ENCODE measurements at places on chromosomes 7 and 10.
A peak's percentile ranks its signal among the peaks of the same experiment; 100 is the strongest.

DNA sequence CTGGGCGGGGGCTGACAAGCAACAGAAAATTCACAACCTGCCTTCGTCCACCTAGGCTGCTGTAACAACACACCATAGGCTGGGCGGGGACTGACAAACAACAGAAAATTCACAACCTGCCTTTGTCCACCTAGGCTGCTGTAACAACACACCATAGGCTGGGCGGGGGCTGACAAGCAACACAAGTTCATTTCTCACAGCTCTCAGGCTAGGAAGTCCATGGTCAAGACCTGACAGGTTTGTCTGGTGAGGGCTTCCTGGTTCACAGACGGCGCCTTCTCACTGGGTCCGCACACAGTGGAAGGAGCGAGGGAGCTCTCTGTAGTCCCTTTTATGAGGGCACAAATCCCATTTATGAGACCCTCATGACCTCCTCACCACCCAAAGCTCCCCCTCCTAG lies 52.2 kb downstream of the DIP2C start:
- DNase-seq = no peak
- H3K36me3 ChIP-seq = no peaks in the 10 kb centered on the region
- no peaks in the 10 kb centered on the region for H3K4me1 ChIP-seq
- H3K27ac ChIP-seq = no peak overlapping the region
- H3K27me3 ChIP-seq = peaks cover 29% of the 10 kb centered on the region

GRCh38 chr10:104559935-104560334 lies 81.2 kb upstream of the SORCS3 start:
- H3K27me3 ChIP-seq = peaks cover 19% of the 10 kb centered on the region
- no peaks in the 10 kb centered on the region for H3K36me3 ChIP-seq
- H3K27ac ChIP-seq = no peak overlapping the region
- no peaks in the 10 kb centered on the region for H3K4me1 ChIP-seq
- no peak overlapping the region for H3K4me3 ChIP-seq
- DNase-seq = no peak

DNA sequence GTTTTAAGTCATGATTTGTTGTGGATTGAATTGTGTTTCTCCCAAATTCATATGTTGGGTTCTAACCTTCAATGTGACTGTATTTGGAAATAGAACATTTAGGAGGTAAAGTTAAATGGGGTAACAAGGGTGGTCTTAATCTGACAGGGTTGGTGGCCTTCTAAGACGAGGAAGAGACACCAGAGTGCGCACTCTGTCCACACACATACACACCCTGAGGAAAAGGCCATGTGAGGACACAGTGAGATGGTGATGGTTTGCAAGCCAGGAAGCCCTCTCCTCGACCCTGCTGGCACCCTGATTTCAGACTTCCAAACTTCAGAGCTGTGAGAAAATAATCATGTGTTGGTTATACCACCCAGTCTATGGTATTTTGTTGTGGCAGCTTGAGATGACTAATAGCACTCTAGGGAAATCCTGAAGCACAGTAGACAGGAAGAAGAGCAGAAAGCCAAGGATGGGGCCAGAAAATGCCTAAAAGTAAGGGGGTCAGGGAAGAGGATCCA lies 28.0 kb upstream of the SEM1 start:
- no peaks in the 10 kb centered on the region for H3K36me3 ChIP-seq
- peaks cover 9% of the 10 kb centered on the region for H3K27me3 ChIP-seq
- no peak overlapping the region for H3K27ac ChIP-seq
- no peaks in the 10 kb centered on the region for H3K4me1 ChIP-seq
- DNase-seq = no peak
- no peak overlapping the region for H3K4me3 ChIP-seq

- no peak overlapping the region for H3K27ac ChIP-seq
- H3K36me3 ChIP-seq = no peaks in the 10 kb centered on the region
- DNase-seq = no peak
- no peaks in the 10 kb centered on the region for H3K4me1 ChIP-seq
These were observed 752.6 kb upstream of the PHF14 start for GRCh38 chr7:10221084-10221483.

DNA sequence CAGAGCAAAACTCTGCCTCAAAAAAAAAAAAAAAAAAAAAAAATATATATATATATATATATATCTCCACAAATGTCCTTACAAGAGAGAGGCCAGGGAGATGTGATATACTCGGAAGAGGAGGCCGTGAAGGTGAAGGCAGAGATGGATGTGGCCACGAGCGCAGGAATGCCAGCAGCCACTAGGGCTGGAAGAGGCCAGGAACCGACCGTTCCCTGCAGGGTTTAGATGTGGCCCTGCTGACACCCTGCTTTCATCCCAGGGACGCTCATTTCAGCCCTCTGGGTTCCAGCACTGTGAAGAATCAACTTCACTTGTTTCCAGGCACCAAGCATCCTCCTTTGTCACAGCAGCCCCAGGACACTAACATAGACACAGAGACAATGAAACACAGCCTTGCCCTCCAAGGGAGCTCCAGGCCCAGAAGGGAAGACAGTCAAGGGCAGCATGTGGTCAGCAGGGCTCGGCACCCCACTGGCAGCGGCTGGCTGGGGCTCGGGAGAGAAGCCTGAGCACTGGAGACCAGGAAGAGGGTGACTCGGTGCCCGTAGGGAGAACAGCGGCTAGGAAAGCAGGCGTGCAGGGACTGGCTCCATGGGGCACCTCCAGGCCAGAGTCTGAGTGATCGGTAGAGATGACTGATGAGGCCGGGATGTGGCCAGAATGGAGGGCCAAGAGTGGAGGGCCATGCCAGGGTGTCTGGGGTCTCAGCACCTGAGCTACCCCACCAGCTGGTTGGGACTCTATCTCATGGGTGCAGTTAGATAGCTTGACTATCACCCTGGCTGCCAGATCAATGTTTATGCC lies 7.6 kb downstream of the WDR86 start:
- peaks cover 13% of the 10 kb centered on the region for H3K4me1 ChIP-seq
- H3K4me3 ChIP-seq = no peak overlapping the region
- no peaks in the 10 kb centered on the region for H3K36me3 ChIP-seq
- no peak for DNase-seq
- peaks cover 10% of the 10 kb centered on the region for H3K27me3 ChIP-seq

DNA sequence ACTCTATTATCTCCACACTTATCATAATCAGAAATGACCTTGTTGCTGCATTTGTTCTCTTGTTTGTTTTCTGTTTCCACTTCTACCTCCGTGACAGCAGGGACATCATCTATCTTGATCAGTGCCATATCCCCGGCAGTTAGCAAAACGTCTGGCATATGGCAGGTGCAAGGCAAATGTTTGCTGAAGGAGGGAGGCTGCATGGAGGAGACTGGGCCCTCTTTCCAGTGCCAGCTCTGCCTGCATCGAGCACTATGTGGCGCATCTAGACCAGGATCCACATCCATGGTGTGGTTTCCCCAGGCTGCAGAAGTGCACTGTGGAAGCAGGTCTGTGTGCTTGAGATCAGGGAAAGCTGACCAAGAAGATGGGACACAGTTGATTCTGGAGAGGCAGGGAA lies 181.2 kb downstream of the KCNMA1 start:
- H3K27ac ChIP-seq = no peak overlapping the region
- peaks cover 10% of the 10 kb centered on the region for H3K27me3 ChIP-seq
- H3K36me3 ChIP-seq = no peaks in the 10 kb centered on the region

GRCh38 chr7:36216063-36216684 lies 63.1 kb downstream of the EEPD1 start:
- no peaks in the 10 kb centered on the region for H3K36me3 ChIP-seq
- H3K27me3 ChIP-seq = peaks cover 6% of the 10 kb centered on the region
- no peak overlapping the region for H3K27ac ChIP-seq

DNA sequence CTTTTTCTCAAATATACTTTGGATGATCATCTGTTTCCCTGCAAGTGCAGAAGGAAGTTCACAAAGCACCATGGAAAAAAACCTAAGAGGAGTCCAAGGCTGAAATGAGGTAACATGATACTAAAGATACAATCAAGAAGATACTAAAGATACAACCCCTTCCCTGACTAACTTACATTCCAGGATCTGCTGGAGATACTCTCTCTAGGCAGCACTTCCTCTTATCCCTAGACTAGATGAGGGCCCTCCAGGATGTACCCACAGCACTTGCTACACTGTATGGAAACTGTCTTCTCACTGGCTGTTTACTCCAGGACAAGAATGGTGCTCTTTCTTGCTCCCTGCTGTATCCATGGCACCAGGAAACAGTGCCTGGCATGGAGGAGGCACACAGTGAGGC lies 116.4 kb upstream of the NFE2L3 start:
- H3K27ac ChIP-seq = no peak overlapping the region
- no peaks in the 10 kb centered on the region for H3K4me1 ChIP-seq
- no peak overlapping the region for H3K4me3 ChIP-seq

DNA sequence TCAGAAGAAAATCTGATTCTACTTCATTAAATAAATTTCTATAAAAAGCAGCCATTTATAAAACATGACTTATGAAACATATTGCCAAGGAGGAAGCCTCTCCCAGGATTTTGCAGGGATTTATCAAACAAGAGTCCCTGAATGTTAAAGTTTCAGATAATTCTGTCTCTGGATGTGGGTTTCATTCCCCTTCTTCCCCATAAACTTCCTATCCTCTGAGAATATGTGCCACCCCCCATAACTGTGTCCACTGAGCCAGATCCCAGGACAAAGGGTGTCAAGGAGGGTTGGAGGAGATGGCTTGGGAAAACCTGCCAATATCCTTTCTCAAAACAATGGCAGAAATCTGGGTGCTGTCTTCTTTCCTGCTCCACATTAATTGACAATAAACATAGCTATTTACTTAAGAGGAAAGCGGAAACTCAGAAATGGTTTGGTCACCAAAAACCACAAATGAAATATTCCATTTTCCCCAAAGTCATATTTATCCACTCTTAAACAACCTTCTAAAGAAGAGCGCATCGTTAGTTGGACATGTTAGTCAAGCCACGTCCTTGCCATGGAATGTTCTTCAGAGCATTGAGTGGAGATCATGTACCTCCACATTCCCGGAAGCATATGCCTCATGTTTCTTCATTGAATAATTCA lies 54.3 kb upstream of the AKR1E2 start:
- H3K27me3 ChIP-seq = peaks cover 8% of the 10 kb centered on the region
- peaks cover 3% of the 10 kb centered on the region for H3K4me1 ChIP-seq
- no peaks in the 10 kb centered on the region for H3K36me3 ChIP-seq
- no peak overlapping the region for H3K27ac ChIP-seq
- H3K4me3 ChIP-seq = no peak overlapping the region

DNA sequence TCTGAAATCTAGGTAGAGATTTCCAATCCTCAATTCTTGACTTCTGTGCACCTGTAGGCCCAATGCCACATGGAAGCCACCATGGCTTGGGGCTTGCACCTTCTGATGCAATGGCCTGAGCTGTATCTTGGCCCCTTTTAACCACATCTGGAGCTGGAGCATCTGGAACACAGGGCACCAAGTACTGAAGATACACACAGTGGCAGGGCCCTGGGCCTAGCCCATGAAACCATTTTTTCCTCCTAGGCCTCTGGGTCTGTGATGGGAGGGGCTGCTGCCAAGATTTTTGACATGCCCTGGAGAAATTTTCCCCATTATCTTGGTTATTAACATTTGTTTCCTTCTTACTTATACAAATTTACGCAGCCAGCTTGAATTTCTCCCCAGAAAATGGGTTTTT lies 39.1 kb downstream of the GCC1 start:
- DNase-seq = no peak
- H3K27ac ChIP-seq = no peak overlapping the region
- peaks cover 22% of the 10 kb centered on the region for H3K27me3 ChIP-seq
- H3K4me1 ChIP-seq = no peaks in the 10 kb centered on the region
- H3K4me3 ChIP-seq = no peak overlapping the region

- peaks cover 50% of the 10 kb centered on the region for H3K27me3 ChIP-seq
- peak overlapping the region; percentile 80 for H3K4me3 ChIP-seq
- H3K4me1 ChIP-seq = peaks cover 16% of the 10 kb centered on the region
- peak; percentile 72 for DNase-seq
- peak overlapping the region; percentile 59 for H3K27ac ChIP-seq
These were observed 4.0 kb upstream of the IGF2BP3 start for GRCh38 chr7:23474094-23474828.

DNA sequence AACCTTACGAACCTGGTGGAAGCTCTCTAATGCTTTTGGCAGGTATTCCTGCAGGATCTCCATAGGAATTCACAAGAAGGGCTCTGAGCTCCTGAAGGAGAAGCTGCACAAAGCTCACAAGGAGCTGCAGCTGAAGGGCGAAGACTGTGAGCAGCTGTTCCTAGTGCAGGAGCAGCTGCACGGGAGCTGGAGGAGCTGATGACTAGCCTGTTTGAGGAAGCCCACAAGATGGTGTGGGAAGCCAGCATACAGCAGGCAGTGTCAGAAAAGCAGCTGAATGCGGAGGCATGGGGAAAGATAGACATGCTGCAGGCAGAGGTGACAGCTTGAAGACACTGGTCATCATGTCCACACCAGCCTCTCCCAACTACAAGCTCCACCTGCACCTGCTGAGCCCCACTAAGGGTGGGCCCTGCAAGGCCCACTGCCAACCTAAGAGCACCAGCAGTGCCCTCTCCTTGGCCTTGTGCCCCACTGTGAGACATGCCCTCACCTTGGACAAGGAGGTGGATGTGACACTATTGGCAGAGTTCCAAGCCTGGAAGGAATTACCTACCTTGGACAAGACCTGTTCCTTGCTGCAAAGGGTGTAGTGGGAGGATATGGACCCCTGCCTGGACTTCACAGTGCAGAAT lies 250.6 kb downstream of the BBS9 start:
- H3K36me3 ChIP-seq = peaks cover 7% of the 10 kb centered on the region
- H3K4me1 ChIP-seq = no peaks in the 10 kb centered on the region
- no peaks in the 10 kb centered on the region for H3K27me3 ChIP-seq
- DNase-seq = no peak
- H3K4me3 ChIP-seq = no peak overlapping the region

- H3K4me3 ChIP-seq = peak overlapping the region; percentile 13
- no peak for DNase-seq
- H3K27me3 ChIP-seq = peaks cover 8% of the 10 kb centered on the region
- no peaks in the 10 kb centered on the region for H3K36me3 ChIP-seq
- peaks cover 24% of the 10 kb centered on the region for H3K4me1 ChIP-seq
- H3K27ac ChIP-seq = no peak overlapping the region
These were observed 19.9 kb upstream of the ZMIZ1 start for GRCh38 chr10:79048639-79049550.

GRCh38 chr10:124710266-124710881 lies 33.8 kb downstream of the FAM53B start:
- peak overlapping the region; percentile 39 for H3K4me3 ChIP-seq
- no peak for DNase-seq
- H3K36me3 ChIP-seq = peaks cover 10% of the 10 kb centered on the region
- H3K27ac ChIP-seq = peak overlapping the region; percentile 92

- H3K4me3 ChIP-seq = no peak overlapping the region
- no peak overlapping the region for H3K27ac ChIP-seq
- no peaks in the 10 kb centered on the region for H3K27me3 ChIP-seq
- H3K4me1 ChIP-seq = peaks cover 47% of the 10 kb centered on the region
These were observed 10.4 kb downstream of the CHCHD3 start for GRCh38 chr7:133071506-133071905.

GRCh38 chr7:148871551-148871950 lies 12.5 kb downstream of the EZH2 start:
- H3K4me1 ChIP-seq = peaks cover 27% of the 10 kb centered on the region
- no peaks in the 10 kb centered on the region for H3K27me3 ChIP-seq
- H3K27ac ChIP-seq = no peak overlapping the region
- no peak overlapping the region for H3K4me3 ChIP-seq
- peaks cover 27% of the 10 kb centered on the region for H3K36me3 ChIP-seq
- no peak for DNase-seq

- peaks cover 8% of the 10 kb centered on the region for H3K4me1 ChIP-seq
- peaks cover 5% of the 10 kb centered on the region for H3K27me3 ChIP-seq
- DNase-seq = no peak
- H3K4me3 ChIP-seq = no peak overlapping the region
These were observed 39.4 kb upstream of the TARP start for GRCh38 chr7:38312821-38313220.
